ENCODE measurements at places on chromosomes 6 and 20. TPM values are rescaled to one million over a fixed set of nuclear protein-coding genes. Genes with fewer than 3 reads are reported as not detected.

DNA sequence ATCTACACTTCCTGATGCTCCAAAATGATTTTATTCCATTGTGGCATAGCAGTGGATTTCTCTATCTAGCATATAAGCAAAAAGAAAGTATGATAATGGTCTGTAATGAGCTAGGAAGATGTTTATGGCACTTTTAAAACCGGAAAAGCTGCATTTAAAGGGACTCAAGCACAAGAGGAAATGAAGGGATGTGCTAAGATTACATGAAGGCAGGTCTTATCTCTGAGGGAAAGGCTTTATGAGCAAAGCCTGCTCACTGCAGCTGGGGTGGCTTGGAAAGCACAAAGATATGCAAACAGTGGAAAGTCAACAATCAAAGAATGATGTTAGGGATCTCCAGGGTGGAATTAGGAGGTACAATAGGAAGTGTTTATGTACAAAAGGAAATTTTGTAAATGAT lies 138.2 kb downstream of the TENT5A start:
- no peak for DNase-seq

DNA sequence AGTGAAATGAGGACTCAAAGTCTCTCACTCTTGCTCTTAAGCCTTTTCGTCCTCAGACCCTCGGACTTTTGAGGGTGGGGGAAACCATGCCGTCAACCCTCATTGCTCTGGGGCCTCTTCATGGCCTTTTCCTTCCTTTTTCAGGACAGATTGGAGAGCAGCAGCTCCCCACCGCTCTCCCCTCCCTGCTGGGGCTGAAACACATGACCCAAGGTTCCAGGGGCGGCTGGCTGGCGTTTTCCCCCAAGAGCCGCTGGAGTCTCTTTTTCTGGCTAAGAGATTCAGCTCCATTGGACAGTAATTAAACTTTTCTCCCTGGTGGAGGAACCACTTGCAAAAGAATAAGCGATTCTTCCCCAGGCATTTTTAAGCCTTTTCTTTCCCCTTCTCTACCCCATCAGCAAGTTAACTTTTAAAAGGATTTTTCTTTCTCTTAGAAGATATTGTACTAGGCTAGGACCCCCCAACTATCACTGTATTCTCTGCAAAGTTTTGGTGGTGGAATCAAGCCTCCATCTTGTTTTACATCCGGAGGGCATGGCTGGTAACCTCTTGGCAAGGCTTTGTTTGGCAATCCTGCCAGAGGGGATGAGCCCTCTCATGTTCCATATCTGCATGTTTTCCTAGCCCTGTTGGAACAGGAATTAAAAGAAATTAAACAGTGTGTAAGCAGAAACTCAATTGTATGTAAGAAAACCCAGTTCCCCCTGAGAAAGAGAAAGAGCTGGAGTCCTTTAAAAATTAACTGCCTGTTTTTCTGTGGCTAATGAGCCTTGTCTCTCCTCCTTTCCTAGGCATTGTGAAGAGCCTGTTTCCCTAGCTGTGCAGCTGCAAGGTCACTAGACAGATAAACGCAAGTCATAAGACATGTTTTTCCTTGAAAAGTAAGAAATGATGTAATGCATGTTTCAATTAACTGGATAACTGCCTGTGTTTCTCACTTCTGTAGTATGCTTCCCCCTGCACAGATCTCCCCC lies 100.8 kb upstream of the GPR6 start:
- no peak for DNase-seq

Gene ZNF311
- 0.80 TPM for total RNA-seq

GRCh38 chr6:108359901-108360882 lies 65.3 kb downstream of the AFG1L start:
- no peak for DNase-seq

Gene VSX1
- total RNA-seq: not detected

DNA sequence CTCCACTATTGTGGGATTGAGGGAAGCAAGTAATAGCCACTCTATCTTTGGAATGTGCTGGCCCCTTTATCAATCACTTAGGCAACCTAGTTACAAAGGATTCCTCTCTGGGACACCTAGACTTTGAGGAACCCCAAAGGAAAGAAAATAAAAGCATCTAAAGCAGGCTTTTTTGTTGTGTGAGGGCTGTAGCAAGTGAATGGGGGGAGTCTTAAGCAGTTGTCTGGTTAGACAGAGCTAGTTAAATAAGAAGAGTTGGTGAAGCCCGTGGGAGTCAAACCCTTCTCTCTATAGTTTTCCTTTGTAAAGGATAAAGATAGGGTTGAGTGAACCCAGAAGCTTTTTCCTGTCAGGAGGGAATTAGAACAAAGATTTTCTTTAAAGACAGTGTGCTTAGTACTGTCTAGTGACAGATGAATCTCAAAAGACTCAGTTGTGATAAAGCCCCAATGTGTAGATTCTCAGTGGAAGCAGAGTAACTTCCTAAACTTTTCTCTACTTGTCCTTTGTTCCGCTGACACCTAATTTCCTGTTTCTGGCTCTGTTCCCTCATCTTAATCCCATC lies 63.3 kb downstream of the HDGFL1 start:
- DNase-seq: no peak

Gene ETV7
- total RNA-seq: 0.88 TPM

- DNase-seq: no peak
Measured at GRCh38 chr6:123733180-123733579, 70.5 kb upstream of the NKAIN2 start.

- peak; percentile 9 for DNase-seq
Measured at GRCh38 chr6:11538052-11538818, 686 bp downstream of the TMEM170B start.

DNA sequence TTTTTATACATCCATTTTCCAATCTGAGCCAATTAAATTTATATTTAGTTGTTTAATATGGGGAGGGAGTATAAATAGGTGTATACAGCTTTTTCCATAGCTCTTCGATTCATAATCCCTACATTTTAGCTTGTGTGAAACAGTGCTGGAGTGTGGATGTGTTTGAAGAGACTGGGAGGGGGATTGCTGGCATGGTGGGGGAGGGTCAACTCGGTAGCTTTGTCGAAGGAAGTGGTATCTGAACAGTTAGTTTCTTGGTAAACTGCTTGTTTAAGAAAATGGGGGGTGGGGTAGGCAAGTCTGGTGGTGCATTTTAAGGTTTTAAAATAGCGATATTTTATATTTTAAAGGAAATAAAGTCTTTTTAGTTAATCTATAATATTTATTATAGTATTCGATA lies 1.4 kb upstream of the LIN28B start:
- DNase-seq: no peak

GRCh38 chr20:1721687-1722512 lies 64.3 kb upstream of the SIRPG start:
- no peak for DNase-seq

DNA sequence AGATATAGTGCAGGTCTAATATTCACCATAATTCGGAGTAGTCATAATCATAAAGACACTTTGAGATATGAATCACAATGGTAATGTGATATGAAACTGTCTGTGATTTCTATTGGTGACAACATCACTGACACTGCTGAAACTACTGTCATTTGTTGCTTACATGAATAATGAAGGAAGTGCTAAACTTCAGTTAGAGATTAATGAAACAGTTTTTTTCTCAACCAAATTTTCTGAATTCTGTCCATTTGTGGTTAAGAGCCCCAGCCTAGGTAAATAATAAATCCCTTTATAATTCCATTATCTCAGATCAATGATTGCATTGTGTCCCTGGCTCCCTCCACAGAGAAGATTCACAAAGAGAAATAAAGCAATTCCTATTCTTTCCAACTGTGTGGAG lies 122.6 kb downstream of the HIVEP2 start:
- no peak for DNase-seq

DNA sequence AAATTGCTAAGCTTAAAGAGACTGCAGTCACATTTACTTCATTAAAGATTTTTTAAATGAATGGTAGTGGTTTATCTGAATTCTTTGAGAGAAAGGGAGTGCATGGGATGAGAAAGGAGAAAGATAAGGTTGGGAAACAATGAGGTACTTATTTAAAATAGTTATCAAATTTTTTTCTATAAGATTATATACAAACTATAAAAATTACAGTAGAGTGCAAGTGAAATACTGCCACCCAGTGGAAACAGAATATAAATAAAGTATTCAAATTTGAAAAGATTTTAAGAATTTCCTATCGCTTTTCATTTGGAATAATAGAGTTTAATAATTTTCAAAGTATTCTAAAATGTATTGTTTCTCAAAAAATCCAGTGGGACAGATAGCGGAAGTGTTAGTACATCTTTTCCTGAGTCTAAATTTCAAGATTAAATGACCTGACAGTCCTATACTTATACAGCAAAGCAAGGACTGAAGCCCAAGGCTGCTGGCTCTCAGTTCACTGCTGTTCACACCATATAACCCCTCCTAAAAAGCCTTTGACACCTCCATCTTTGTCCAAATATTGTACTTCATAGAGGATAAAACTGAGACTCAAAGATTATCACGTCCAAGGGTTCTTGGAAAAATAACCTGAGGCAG lies 31.1 kb downstream of the EPM2A start:
- no peak for DNase-seq

DNA sequence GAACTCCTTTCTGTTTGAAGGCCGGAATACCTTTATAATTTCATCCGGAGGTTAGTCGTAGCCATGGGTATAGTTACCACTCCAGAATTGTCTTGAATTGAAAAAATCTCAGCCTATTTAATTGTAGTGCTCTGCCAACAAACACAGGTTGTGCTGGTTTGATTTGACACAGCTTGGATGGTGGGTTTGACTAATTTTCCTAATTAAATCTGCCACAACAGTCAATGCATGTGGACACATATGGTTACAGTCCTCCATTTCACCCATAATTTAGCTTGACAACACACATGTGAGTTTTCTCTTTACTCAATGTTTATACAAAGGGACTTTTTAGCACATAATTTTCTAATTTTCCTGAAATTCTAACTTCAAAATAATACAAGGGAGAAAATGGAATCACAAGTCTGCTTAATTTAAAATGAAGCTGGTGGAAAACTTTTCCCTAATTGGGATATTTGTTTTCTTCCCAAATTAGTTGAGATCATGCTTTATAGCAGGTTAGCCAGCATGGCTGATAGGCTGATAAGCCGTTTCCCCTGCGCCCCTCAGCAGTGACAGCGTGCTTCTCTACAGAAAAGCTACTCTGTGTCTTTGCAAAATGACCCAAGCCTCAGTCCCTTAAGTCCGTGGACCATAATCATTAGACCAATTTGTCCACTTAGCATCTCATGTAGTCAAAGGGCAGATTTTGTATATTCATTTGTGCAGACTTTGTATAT lies 463.5 kb upstream of the FLRT3 start:
- DNase-seq: no peak

Gene TMC2
- not detected for total RNA-seq

DNA sequence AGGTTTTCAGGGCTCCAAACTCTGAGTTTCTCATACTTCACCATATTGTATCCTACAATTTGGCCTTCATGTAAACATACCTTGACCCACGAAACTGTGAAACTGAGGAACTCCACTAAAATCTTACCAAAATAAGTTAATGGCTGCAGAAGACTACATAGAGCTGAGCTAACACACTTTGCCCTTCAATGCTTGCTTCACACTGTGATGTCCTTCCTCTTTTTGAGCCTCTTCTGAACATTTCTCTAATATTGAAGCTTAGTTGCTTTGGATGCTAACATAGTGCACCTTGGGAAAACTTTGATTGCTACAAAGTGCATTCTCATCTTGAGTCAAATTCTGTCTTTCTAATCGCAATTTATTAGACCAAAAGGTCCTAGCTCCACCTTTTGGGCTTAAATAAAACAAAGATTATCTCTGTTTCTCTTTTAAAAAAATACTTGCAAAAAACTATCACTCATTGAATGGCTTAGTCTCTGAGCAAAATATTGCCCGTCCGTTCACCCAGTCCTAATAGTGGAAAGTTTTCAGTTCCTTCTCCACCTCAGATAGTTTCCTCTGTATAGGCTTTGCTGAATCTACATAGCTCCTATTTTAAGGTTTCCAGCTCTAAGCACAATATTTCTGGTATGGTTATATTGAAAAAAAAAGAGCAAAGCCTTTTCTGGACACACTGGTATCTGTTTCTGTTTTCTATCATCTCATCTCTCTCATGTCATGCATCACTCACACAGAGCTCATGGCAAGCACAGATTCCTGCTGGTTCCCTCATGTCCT lies 494.6 kb downstream of the RFPL4B start:
- DNase-seq: no peak

Gene SAMD10
- 34.9 TPM for total RNA-seq

Gene EYS
- not detected for total RNA-seq

DNA sequence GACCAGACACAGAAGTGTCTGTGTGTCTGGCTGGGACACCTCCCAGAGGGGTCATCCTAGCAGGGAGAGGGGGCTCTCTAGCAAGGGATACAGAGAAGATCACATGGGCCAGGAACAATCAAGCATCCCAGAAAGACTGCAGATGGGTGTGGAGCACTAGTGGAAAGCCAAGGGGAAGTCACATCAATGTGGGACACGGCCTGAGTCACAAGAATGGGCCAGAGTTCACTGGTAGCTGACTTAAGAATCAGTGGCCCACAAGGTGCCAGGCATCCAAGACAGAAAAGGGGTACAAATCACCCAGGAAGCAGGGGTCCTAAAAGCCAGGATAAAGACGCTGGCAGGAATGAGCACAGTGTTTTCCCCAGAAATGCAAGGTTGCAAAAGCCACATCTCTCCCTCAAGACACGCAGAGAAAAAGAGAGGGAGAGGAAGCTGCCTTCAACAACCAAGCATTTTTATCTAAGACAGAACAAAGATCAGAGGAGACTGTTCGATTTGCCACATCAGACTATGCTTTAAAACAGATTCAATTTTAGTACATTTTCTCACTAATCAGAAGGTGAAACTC lies 113.6 kb upstream of the DST start:
- no peak for DNase-seq

Gene IL17A
- not detected for total RNA-seq

GRCh38 chr20:4090756-4091489 lies 75.6 kb upstream of the RNF24 start:
- no peak for DNase-seq

DNA sequence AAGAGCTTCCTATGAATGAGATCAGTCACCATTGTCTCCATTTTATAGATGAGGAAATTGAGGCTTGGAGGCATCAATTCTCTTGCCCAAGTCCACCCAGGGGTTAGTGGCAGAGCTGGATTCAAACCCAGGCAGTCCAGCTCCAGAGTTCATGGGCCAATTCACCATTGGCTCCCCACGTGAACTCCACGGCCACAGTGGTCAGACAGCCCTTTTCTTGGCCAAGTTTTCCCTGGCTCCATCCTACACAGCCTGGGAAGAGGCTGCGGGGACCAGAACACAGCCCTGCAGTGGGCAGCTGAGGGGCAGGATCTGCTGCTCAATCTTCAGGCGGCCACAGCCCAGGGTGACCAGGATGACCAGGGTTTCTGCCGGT lies 20.5 kb downstream of the TGM2 start:
- no peak for DNase-seq

Gene GPR63
- total RNA-seq: 3.2 TPM

DNA sequence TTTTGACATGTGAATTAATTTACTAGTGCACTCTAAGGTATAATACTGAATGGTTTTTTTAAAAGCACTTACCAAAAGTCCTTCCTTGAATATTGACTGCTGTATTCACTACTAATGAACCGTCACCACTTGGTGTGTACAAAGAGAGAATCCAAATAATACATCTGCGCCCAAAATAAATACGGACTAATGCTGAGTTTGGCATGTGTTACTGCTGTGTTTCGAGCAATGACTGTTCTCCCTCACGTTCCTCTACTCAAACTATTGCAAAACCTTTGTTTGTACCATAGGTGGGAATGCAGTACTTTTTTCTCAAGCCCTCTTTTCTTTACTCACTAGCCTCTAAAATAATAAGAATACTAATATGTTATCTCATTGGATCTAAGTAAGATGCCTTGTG lies 305.5 kb downstream of the QKI start:
- DNase-seq: no peak
